Prostate gland (tissue), 2 donors: ENCODE measurements at places on chromosomes 13 and 19.

- peak; percentile 56 for DNase-seq
Observed at GRCh38 chr13:52809310-52809769, 39.1 kb downstream of the PCDH8 start.

DNA sequence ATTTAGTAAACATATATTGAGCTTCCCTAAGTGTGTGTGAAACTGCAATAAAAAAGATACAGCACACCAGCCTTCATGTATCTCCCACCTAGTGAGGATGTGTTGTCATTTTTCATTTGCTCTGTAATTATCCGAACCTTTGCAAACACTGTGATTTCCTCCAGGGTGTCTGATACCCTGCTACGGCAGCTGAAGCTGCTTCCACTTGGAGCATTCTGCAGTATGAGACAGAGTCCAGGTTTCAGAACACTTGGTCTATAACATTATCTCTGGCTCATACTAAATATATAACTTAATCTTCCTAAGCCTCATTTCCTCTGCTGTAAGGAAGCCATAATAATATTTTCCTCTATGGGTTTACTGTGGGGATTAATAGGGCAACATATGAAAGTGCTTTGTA is 1338.1 kb upstream of the SLC10A2 start:
- DNase-seq: no peak

DNA sequence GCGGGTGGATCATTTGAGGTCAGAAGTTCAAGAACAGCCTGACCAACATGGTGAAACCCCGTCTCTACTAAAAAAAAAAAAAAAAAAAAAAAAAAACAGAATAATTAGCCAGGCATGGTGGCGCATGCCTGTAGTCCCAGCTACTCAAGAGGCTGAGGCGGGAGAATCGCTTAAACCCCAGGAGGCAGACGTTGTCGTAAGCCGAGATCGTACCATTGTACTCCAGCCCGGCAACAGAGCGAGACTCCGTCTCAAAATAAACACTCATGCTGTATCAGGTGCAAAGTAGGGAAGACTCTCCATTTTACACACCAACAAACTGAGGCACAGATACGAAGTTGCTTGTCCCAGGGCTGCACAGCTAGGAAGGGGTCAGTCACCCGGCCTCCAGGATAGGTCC is 15.6 kb downstream of the TLE6 start:
- DNase-seq: no peak

DNA sequence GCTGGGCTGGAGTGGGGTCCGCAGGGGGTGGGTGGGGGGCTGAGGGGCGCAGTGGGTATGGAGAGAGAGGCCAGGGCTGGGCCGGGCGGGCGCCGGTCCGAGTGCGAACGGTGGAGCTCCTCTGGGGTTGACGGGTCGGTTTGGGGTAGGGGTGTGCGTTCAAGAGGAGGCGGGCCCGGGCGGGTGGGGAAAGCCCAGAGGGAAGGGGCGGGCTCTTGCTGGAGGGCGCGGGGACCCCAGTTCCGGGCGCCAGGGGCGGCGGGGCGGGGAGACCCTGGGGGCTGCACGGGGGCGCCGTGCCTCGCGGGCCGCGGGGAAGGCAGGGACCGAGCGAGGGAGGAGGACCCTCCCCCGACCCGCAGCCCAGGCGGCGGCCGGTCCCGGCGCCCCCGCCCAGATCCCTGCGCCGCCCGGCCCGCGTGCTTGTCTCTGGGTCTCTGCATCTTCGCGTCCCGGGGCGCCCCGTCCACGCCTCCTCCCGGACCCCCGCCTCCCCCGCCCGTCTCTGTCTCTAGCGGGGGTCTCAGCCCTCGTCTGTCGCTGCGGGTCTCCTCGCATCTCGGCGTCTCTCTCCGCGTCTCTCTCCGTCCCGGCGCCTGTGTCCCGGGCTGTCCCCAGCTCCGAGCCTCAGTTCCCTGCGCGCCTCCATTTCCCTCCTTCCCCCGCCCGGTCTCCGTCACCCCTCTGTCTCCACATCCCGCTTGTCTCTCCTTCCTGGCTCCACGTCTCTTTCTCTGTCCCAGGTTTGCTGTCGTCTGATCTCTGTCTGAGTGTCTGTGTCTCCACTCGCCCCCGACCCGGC is 8.3 kb upstream of the SHISA7 start:
- no peak for DNase-seq

- no peak for DNase-seq
Observed at GRCh38 chr13:97254816-97255215, 32.7 kb downstream of the MBNL2 start.

DNA sequence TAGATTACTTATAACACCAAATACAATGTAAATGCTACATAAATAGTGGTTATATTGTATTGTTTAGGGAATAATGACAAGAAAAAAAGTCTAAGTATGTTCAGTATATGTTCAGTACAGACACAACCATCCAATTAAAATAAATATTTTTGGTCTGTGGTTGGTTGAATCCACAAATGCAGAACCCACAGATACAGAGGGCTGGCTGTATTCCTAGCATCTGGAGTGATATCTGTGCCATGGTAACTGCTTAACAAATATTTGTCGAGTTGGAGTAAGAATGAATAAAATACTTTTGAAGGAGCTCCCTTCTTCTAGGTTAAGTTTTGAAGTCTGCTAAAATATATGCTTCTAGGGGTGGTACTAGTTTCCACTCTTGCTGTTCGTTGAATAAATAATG is 241.0 kb downstream of the KLF5 start:
- no peak for DNase-seq
